Activated CD4-positive, alpha-beta T cell treated with anti-CD3 and anti-CD28 coated beads, Interleukin-2, amount 10 ng/mL, durations not matched to agents 24 days and 14 days (primary cell): ENCODE measurements at places on chromosomes 1 and 21. TPM values are rescaled to one million over a fixed set of nuclear protein-coding genes. Genes with fewer than 3 reads are reported as not detected.

SPOCD1 gene
- total RNA-seq = not detected in 2 replicates

FAM72A gene
- total RNA-seq = 29.1 and 35.5 TPM in 2 replicates

SERPINC1 gene
- total RNA-seq = not detected in 2 replicates

EPHA8 gene
- not detected in 2 replicates for total RNA-seq

HES2 gene
- total RNA-seq = 0.19 and 0.26 TPM in 2 replicates

SORT1 gene
- total RNA-seq = 1.2 and 1.4 TPM in 2 replicates

DNAJC28 gene
- total RNA-seq = 0.09 and 0.12 TPM in 2 replicates

HSPA6 gene
- 0.91 and 1.2 TPM in 2 replicates for total RNA-seq

DDX20 gene
- 18.7 and 24.2 TPM in 2 replicates for total RNA-seq

GOLT1A gene
- not detected in 2 replicates for total RNA-seq

CYB5RL gene
- 10.1 and 11.3 TPM in 2 replicates for total RNA-seq

RNU1-4 gene
- 1,962 and 2,189 TPM in 2 replicates for total RNA-seq

DVL1 gene
- 63.2 and 65.9 TPM in 2 replicates for total RNA-seq

ZSWIM5 gene
- 0.12 and 0.14 TPM in 2 replicates for total RNA-seq

CD84 gene
- total RNA-seq = 17.3 and 17.7 TPM in 2 replicates

IGSF3 gene
- 2.1 and 2.2 TPM in 2 replicates for total RNA-seq

APCS gene
- total RNA-seq = not detected in 2 replicates

PTPN22 gene
- total RNA-seq = 60.4 and 64.1 TPM in 2 replicates

MAN1A2 gene
- 23.9 and 28.7 TPM in 2 replicates for total RNA-seq
